Ascending aorta (tissue), 2 donors: ENCODE measurements at places on chromosomes 5 and 9.

- DNase-seq = no peak
These were observed 47.1 kb upstream of the SH3GL2 start for GRCh38 chr9:17531642-17532254.

DNA sequence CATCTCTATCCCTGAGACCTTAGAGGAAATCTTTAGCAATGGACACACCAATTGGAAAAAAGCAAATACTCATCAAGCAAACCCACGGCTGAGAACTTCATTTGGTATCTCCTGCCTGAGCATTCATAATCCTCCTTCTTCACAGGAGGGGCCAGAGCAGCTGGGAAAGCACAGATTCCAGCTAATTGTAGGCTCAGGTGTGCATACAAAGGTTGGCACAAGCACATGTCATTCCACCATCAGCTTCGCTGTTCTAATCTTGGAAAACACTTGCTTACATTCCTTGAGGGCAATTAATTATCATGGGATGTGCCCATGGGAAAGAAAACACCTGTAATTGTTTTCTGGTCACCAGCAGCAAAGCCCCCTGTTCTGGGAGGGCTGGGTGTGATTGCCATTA is 376.6 kb downstream of the SPOCK1 start:
- no peak for DNase-seq

GRCh38 chr5:148179234-148179824 is 11.0 kb downstream of the SPINK14 start:
- no peak for DNase-seq

- no peak for DNase-seq
These were observed 79.8 kb downstream of the MUSK start for GRCh38 chr9:110748251-110748893.

GRCh38 chr5:169192536-169192935 is 108.4 kb downstream of the SLIT3 start:
- no peak for DNase-seq

GRCh38 chr5:16883176-16883575 is 52.9 kb downstream of the MYO10 start:
- DNase-seq = no peak

GRCh38 chr5:53927668-53928247 is 367.3 kb downstream of the NDUFS4 start:
- DNase-seq = no peak

DNA sequence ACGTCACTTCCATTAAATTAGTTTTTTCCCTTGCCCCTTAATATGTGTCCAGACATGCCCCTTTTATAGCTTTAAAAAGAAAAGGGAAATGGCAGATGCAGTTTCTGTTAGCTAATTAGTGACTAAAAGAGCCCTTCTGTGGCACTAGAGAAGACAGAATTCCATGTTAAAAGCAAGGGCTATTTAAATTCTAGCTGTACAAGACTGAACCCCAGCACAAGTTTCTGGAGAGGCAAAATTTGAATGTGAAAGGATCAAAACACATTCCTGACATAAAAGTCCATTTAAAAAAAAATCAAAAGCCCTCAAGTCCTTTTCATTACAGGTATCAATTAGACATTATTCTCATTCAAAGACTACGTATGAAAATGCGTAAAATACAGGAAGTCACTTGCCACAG is 78.7 kb downstream of the HAPLN1 start:
- DNase-seq = no peak

GRCh38 chr9:71131145-71131544 is 9.7 kb upstream of the TRPM3 start:
- no peak for DNase-seq

DNA sequence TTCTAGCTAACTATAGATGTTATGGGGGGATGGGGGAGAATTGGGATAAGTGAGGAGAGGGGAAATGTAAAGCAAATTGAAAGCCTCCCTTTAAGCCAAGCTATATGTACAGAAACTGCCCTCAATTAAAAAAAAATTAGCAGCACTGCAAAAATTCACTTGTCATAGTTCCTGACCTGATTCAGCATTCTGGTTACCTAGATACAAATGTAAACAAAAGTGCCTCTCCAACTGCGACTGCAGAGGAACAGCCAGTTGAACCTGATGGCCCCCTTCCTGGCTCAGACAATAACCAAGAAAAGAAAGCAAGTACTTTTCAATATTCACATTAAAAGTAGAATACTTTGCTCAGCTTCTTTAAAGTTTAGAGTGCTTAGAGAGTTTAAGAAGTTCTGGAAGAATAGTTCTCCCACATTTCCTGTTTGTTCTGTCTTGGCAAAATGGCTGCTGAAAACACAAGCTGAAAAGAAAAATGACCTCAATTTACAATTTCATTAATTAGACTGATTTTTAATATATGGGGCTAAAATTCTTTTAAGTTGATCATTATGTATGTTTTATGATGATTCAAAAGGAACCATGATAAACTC is 1.5 kb downstream of the FAM81B start:
- DNase-seq = no peak

- DNase-seq = no peak
These were observed 30.2 kb upstream of the WWC1 start for GRCh38 chr5:168261227-168261571.

DNA sequence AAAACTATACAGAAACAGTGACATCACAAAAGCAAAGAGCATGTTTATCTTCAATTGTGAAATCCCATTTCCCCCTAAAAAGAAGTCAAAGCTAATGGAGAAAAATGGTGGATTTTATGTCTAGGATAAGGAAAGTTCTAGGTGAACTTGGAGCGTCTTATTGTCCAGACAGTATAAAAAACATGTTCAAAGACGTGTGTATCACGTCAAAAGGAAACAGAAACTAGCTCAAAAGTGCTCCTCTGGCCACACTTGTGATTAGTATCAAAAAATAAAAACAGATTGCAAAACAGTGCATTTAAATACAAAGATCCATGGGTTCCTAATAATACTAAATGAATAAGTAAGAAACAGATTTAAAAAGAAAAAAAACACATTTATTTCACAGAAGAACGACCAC is 568.9 kb downstream of the ANXA1 start:
- DNase-seq = no peak

- no peak for DNase-seq
These were observed 23.1 kb downstream of the SLC25A25 start for GRCh38 chr9:128091144-128091543.
